Peyer's patch (tissue), 4 donors: ENCODE measurements at places on chromosomes 11 and 22. TPM values are rescaled to one million over a fixed set of nuclear protein-coding genes. Genes with fewer than 3 reads are reported as not detected.

Gene OR5B21
- total RNA-seq, result not detected

DNA sequence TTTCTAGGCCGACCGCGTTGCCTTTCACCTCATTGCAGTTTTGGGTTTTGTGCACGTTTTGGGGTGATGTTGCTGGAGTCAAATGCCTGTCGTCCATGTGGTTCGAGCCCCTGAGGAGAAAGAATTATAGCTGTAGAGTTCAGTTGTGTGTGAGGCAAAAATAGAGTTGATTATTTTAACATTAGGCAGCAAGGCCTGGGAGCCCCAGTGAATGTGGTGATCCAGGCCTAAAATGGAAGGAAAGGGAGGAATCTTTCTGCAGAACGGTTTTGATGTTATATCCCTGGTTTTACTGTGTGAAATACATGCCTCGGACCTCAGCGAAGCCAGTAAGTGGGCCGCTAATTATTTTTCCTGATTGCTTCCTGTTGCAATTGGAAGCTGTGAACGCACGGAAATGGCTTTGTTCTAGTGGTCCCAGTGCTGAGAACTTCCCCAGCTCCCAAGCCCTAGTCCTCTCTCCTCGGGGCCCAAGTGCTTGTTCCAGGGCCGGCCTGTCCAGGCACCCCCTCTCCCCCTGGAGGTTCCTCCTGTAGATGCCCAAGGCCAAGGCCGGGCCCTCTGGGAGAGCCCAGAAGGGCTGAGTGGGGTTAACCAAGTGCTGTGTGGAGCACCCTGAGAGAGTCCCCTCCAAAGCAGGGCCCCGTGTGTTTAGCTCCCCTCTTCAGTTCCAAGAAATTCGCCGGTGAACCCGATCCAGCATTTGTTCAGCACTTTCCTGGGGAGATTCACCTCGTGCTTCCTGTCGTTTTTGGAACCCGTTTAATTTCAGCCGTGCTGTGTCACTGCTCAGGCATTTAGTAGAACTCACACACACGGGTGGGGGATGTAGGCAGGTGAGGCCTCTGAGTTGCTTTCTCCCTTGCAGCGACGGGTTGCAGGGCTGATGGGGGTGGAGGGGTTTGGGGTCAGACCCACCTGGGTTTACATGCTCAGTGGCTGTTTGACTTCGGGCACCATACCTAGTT lies 2.1 kb downstream of the LRP5 start:
- H3K27ac ChIP-seq, result peak overlapping the region; percentile 86
- peaks cover 8% of the 10 kb centered on the region for H3K4me1 ChIP-seq
- peak; percentile 59 for DNase-seq
- H3K27me3 ChIP-seq, result no peaks in the 10 kb centered on the region

- no peaks in the 10 kb centered on the region for H3K27me3 ChIP-seq
- peak overlapping the region; percentile 41 for H3K4me3 ChIP-seq
- H3K27ac ChIP-seq, result no peak overlapping the region
- no peaks in the 10 kb centered on the region for H3K36me3 ChIP-seq
These were observed 694 bp upstream of the ELFN2 start for GRCh38 chr22:37427711-37428635.

GRCh38 chr22:35344956-35345690 lies 35.8 kb upstream of the HMOX1 start:
- H3K27me3 ChIP-seq, result no peaks in the 10 kb centered on the region
- H3K4me1 ChIP-seq, result no peaks in the 10 kb centered on the region
- no peak overlapping the region for H3K4me3 ChIP-seq
- no peak for DNase-seq

- H3K4me3 ChIP-seq, result no peak overlapping the region
- H3K27me3 ChIP-seq, result no peaks in the 10 kb centered on the region
- H3K4me1 ChIP-seq, result no peaks in the 10 kb centered on the region
- DNase-seq, result peak; percentile 92
- peak overlapping the region; percentile 78 for H3K27ac ChIP-seq
These were observed 35.3 kb downstream of the IL18 start for GRCh38 chr11:112128483-112129121.

DNA sequence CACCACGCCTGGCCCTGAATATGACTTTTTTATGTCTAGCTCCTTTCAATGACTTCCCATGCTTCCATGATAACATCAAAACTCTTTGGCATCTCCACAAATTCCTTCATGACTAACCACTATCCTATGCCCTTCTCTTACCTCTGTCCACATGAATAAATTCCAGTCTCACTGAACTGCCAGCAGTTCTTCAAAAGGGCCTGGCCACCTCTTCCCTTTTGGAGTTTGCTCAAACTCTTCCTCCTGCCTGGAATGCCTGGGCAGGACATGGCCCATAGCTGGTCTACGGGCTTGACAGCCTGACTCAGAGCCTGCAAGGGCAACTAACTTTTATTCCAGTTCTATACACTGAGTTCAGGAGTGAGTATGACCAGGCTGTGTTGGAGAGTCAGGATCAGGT lies 41.8 kb upstream of the ZBTB16 start:
- no peak overlapping the region for H3K4me3 ChIP-seq
- H3K36me3 ChIP-seq, result no peaks in the 10 kb centered on the region
- no peak overlapping the region for H3K27ac ChIP-seq
- no peaks in the 10 kb centered on the region for H3K4me1 ChIP-seq
- no peaks in the 10 kb centered on the region for H3K27me3 ChIP-seq

GRCh38 chr11:44519989-44520737 lies 45.3 kb upstream of the CD82 start:
- H3K4me1 ChIP-seq, result no peaks in the 10 kb centered on the region
- no peak for DNase-seq
- H3K36me3 ChIP-seq, result no peaks in the 10 kb centered on the region
- no peaks in the 10 kb centered on the region for H3K27me3 ChIP-seq

DNA sequence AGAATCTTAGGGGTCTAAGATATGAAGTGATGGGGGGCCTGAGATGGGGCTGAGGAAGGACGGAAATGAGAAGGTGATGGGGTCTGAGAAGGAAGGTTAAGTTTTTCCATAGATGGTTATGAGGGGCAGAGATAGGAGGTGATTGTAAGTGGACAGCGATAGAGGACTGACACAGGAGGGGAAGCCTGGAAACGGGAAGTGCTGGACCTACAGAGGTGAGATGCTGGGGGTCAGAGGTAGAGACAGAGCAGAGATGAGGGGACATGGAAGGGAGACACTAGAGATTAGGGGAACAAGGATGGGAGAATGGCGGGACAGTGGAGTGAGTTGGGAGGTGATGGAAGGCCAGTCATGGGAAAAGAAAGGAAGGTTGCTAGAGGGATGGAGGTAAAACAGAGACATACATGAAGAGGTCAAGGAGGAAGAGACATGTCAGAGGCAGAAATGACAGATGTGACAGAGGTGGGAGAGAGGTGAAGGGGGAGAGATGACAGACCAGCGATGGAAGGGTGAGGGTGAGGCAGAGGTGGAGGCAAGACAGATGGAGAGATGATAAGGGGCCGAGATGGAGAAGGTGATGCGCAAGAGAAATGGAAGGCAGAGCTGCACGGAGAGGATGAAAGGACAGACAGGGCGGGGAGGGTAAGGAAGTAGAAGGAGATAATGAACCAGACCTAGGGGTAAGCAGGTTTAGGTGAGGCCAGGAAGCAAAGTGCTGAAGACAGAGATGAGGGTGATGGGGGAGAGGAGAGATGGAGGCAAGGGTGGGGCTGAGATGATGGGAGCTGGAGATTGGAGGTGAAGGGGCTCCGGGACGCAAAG lies 50.8 kb downstream of the SLC22A12 start:
- no peak for DNase-seq
- H3K4me3 ChIP-seq, result peak overlapping the region; percentile 41
- H3K27me3 ChIP-seq, result no peaks in the 10 kb centered on the region
- H3K4me1 ChIP-seq, result no peaks in the 10 kb centered on the region
